ENCODE measurements at places on chromosomes 2 and 18. TPM values are rescaled to one million over a fixed set of nuclear protein-coding genes. Genes with fewer than 3 reads are reported as not detected.
A peak's percentile ranks its signal among the peaks of the same experiment; 100 is the strongest.

GRCh38 chr2:121360566-121361300 is 75.7 kb upstream of the TFCP2L1 start:
- H3K27ac ChIP-seq: no peak overlapping the region
- DNase-seq: peak; percentile 74
- H3K36me3 ChIP-seq: peaks cover 38% of the 10 kb centered on the region
- no peak overlapping the region for H3K4me3 ChIP-seq
- peaks cover 18% of the 10 kb centered on the region for H3K4me1 ChIP-seq
- no peaks in the 10 kb centered on the region for H3K27me3 ChIP-seq

DNA sequence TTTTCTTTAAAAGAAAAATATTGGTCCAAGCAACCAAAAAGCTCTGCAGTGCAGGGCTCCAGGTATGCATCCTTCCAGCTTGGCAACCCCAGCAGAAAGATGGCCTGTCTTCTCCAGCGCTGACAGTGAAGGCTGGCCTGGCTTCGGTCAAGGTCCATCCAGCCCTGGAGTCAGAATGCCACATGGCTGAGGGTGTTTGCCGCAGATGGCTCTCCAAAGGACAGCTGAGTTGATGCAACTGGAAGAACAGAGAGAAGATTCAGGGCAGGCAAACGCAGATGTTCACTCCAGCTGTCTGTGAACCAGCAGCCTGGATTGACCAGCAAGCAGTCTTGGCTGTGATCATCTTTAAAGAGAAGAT is 51.4 kb downstream of the MARCO start:
- no peak overlapping the region for H3K4me3 ChIP-seq
- no peaks in the 10 kb centered on the region for H3K4me1 ChIP-seq
- H3K27ac ChIP-seq: no peak overlapping the region
- no peak for DNase-seq

The TUBA4B gene
- total RNA-seq: not detected

DNA sequence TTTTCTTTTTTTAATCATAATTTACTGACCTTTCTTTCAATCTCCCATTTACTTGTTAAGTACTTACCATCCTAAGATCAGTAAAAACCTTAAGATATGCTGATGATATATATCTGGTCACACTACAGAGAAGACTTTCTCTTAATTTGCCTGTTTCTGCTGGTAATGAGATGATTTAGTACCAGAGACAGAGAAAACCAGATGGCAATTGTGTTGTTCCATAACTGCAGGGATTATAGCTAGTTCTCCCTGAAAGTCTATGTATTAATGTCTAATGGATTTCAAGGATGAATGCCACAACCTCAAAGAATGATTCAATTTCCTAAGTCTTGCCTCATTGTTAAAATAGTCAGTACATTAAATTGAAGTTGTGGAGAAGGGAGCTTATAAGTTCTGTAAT is 40.3 kb downstream of the SNTG2 start:
- H3K27me3 ChIP-seq: no peaks in the 10 kb centered on the region
- H3K4me1 ChIP-seq: no peaks in the 10 kb centered on the region
- no peak overlapping the region for H3K4me3 ChIP-seq
- no peak for DNase-seq
- no peak overlapping the region for H3K27ac ChIP-seq

GRCh38 chr2:186518945-186519344 is 32.9 kb downstream of the ZC3H15 start:
- no peak for DNase-seq
- no peaks in the 10 kb centered on the region for H3K36me3 ChIP-seq
- H3K4me3 ChIP-seq: no peak overlapping the region

The TACR1 gene
- total RNA-seq: 0.09 TPM

GRCh38 chr2:222942977-222943376 is 82.1 kb downstream of the ACSL3 start:
- no peak overlapping the region for H3K27ac ChIP-seq
- no peaks in the 10 kb centered on the region for H3K36me3 ChIP-seq
- no peak for DNase-seq
- H3K4me1 ChIP-seq: no peaks in the 10 kb centered on the region

- H3K27me3 ChIP-seq: no peaks in the 10 kb centered on the region
- no peak for DNase-seq
- H3K36me3 ChIP-seq: no peaks in the 10 kb centered on the region
These were observed 385.6 kb upstream of the ID2 start for GRCh38 chr2:8296306-8296705.

DNA sequence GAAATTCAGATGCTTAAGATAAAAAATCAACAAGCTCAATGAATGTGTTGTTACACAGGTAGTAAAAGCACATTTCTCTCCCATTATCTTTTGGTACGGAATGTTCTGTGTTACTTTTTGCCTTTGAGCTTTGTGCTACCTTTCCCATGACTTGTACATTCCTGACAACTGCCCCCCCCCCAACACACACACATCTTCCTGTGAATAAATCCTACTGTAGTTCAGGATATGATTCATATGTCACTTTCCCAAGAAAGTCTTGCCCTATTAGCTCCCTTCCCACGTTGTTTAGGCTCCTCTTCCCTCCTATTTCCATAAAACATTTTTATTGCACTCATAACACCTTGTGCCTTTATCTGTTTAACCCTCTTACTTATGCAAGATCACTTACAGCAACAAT is 442.6 kb upstream of the LRATD1 start:
- no peak overlapping the region for H3K4me3 ChIP-seq
- H3K27me3 ChIP-seq: no peaks in the 10 kb centered on the region
- no peak overlapping the region for H3K27ac ChIP-seq
- DNase-seq: no peak

- no peak overlapping the region for H3K27ac ChIP-seq
- H3K36me3 ChIP-seq: no peaks in the 10 kb centered on the region
- H3K4me1 ChIP-seq: no peaks in the 10 kb centered on the region
- DNase-seq: no peak
- no peaks in the 10 kb centered on the region for H3K27me3 ChIP-seq
These were observed 42.2 kb downstream of the HIBCH start for GRCh38 chr2:190277234-190278112.

The NTSR2 gene
- total RNA-seq: not detected

DNA sequence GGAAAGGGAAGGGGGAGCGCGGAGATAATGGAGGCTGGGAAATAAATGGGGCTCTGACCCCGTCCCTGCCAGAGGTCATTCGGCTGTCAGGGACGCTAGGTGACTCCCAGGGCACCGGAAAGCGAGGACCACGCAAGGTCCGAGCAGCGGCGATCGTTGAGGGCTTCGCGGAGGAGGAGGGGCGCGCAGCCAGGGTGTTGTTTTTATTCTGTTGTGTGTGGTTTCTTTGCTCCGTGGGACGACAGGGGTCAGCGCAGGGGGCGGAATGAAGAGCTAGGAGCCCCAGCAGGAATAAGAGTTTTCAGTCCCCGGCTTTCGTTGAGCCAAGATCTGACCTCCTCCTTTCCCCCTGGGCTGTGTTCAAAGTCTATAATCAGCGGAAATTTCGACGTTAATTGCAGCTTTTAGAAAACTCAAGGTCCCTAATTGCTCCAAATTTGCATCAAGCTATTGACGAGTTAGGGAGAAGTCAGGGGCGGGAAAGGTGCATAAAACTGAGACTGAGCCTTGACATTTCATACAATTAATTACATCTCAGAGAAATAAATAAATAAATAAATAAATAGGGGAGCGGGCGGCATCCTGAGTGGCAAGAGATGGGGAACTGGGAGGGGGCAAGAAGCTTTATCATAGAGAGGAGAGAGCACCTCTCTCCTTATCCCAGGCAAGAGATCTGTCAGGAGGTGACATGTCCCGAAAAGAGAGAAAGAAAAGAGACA is 2.2 kb downstream of the GAD1 start:
- no peaks in the 10 kb centered on the region for H3K36me3 ChIP-seq
- no peak for DNase-seq
- H3K27me3 ChIP-seq: peaks cover 7% of the 10 kb centered on the region
- H3K4me3 ChIP-seq: no peak overlapping the region
- H3K27ac ChIP-seq: no peak overlapping the region

- peak overlapping the region; percentile 63 for H3K27ac ChIP-seq
- peak; percentile 72 for DNase-seq
- no peaks in the 10 kb centered on the region for H3K27me3 ChIP-seq
- peak overlapping the region; percentile 38 for H3K4me3 ChIP-seq
These were observed 738 bp downstream of the CHST9 start for GRCh38 chr18:27184115-27185024.

DNA sequence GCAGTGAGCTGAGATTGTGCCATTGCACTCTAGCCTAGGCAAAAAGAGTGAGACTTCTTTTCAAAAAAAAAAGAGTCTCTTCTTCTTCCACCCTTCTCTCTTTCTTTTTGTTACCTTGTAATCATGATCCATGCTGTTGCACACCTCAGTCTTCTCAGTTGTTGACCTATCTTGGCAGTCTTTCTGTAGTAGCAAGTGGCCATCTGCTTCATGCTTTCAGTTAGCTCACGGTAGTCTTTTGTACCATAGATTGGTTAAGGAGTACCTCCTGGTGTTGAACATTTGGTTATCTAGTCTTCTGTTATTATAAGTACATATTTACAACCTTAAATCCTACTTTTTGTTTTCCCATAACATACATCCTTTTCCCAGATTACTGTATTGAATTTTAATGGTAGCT is 3.1 kb downstream of the GORASP2 start:
- H3K36me3 ChIP-seq: no peaks in the 10 kb centered on the region
- no peak for DNase-seq
- H3K4me1 ChIP-seq: peaks cover 18% of the 10 kb centered on the region
- no peaks in the 10 kb centered on the region for H3K27me3 ChIP-seq

Data from pancreas (tissue), 10 donors.